Prostate gland (tissue), 2 donors: ENCODE measurements at places on chromosomes 7 and 10.
A peak's percentile ranks its signal among the peaks of the same experiment; 100 is the strongest.

GRCh38 chr10:30103595-30104320 is 44.4 kb upstream of the JCAD start:
- DNase-seq = no peak

DNA sequence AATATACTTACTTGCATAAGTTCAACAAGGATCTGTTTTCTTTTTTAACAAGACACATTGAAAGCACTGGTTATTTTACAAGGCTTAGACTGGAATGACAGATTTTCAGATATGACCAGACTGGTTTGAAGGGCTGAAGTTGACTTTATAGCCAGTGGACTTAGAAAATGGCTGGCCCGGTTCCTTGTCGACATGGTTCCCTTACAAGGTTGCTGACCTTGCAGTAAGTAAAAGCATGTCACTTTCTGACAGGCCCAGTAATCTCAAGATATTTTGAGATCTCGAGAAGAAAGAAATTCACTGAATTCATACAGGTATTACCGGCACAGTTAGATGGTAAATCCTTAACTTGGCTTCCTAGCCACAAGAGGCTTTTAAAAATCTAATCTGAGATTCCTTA is 136.5 kb downstream of the COBL start:
- peak; percentile 66 for DNase-seq

DNA sequence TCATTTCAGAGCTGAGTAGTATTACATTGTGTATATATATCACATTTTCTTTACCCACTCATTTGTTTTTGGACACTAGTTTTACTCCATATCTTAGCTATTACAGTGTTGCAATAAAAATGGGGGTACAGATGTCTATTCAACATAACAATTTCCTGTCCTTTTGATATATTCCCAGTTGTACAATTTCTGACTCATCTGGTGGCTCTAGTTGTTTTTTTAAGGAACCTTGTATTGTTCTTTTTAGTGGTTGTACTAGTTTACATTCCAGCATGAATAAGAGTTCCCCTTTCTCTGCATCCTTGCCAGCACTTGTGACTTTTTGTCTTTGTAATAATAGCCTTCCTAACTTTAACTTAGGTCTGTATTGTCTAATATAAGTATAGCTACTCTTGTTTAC is 739.9 kb downstream of the XPNPEP1 start:
- DNase-seq = no peak

- DNase-seq = no peak
Measured at GRCh38 chr10:74704629-74705357, 121.6 kb upstream of the KAT6B start.
